Ascending aorta (tissue), 2 donors: ENCODE measurements at places on chromosomes 2 and 18.
A peak's percentile ranks its signal among the peaks of the same experiment; 100 is the strongest.

DNA sequence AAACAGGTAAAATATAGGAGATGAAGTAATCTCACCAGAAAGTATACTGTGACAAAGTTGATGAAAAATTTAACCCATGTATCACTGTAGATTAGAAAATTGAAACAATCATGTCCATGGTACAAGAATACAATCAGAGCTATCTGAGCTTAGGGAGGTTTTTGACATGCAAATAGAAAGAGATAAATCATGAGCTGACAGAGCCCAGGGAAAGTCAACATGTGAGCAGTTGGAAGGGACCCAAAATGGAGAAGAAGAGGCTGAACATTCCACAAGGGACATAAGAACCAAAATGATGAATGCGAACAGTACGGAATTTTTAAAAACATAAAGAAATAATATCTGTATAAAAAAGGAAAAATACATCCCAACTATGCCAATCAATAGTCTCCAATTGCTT lies 395.4 kb upstream of the CYRIA start:
- DNase-seq: no peak

- DNase-seq: no peak
Observed at GRCh38 chr2:197661626-197662025, 13.8 kb downstream of the RFTN2 start.

- no peak for DNase-seq
Observed at GRCh38 chr2:108370080-108370479, 7.7 kb upstream of the SULT1C4 start.

DNA sequence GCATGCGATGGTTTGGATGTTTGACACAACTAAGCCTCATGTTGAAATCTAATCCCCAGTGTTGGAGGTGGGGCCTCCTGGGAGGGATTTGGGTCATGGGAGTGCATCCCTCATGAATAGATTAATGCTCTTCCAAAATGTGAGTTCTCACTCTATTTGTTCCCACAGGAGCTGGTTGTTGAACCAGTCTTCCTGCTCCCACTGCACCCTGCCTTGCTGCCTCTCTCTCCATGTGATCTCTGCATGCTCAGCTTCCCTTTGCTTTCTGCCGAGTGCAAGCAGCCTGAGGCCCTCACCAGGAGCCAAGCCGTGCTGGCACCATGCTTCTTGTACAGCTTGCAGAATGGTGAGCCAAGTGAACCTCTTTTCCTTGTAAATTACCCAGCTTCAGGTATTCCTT lies 206.8 kb downstream of the VAPA start:
- no peak for DNase-seq

- no peak for DNase-seq
Observed at GRCh38 chr2:5190023-5190422, 502.2 kb upstream of the SOX11 start.

DNA sequence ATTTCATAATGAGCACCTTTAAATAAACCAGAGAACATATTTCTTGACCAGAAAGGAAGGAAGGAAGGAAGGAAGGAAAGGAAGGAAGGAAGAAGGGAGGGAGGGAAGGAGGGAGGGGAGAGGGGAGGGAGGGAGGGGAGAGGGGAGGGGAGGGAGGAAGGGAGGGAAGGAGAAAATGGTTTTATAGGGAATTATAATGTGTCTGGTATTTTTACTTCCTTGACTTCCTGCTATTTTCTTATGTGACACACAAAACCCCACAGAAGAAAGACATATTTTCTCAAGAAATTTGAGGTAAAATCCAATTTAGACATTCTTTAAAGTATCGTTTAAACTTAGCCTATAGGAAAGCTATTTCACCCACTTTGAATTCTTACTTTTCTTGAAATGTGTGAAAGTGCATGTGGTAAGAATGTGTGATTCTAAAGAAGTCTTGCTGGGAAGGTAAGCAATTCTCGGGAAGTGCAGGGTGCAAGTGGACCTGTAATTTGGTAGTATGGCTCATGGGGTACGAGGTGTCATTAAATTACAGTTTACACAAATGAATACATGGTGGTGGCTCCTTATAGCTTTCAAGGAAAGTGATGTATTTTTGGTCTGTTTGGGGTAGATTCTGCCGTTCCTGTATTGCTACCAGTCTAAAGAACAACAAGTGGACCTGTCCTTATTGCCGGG lies 18.0 kb downstream of the RNF125 start:
- DNase-seq: no peak

DNA sequence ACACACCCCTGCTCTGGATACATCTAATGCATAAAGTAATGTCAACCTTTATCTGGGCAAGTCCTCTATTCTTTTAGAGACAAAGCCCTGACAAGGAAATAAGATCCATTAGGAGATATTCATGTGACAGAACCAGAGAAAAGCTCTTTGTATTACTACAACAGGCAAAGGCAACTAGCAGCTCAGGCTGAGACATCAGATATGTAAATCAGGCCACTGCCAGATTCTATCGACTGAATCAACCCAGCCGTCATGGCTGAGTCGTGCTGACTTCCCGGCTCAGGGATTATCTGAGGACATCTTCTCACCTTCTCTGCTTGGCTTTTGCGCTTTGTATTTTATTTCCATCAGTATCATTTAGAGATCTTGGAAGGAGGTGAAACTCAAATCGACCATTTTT lies 294.5 kb downstream of the PLCL1 start:
- DNase-seq: no peak

DNA sequence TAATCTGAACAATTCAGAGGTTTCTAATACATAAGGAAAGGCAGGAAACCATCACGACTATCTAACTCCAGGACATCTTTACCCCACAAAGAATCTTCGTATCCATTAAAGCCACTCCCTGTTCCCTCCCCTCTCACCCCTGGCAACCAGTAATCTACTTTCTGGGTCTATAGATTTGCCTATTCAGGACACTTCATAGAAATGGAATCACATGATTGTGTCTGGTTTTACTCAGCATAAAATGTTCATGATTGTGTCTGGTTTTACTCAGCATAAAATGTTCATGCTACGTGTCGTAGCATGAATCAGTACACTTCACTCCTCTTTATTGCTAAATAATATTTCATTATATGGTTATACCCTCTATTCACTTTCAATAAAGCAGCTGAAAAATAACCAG lies 11.6 kb downstream of the FECH start:
- DNase-seq: no peak

- DNase-seq: no peak
Observed at GRCh38 chr2:233832869-233833311, 21.4 kb downstream of the HJURP start.

GRCh38 chr18:40624959-40625358 lies 1330.1 kb upstream of the PIK3C3 start:
- no peak for DNase-seq

GRCh38 chr2:105324732-105325131 lies 4.8 kb downstream of the TGFBRAP1 start:
- DNase-seq: no peak

- no peak for DNase-seq
Observed at GRCh38 chr2:86015006-86015405, 90.7 kb downstream of the POLR1A start.

DNA sequence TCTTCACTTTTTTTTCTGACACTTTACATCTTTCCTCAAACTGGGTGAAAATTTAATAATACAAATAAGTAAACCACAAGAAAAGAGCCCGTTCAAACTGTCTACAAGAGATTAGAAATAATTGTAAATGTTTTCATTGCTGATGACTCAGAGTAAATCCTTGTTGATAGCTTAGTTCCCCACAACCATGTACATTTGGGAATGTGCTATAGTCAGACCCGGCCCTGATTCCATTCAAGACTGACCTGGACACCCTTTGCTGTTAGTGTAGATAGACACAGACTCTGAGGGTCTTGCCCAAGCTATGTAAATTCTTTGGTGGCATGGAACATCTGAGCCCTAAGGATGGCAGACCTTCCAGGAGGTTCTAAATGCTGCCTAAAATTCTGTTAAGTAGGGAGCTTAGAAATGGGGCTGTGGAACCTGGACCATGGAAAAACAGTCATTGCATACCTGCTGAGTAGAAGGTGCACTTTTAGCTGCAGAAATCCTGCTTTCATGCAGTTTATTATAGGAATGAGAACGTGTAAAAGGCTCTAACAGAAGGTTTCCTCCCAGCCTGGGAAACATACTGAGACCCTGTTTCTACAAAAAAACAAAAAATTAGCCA lies 3.7 kb downstream of the MALT1 start:
- no peak for DNase-seq

- no peak for DNase-seq
Observed at GRCh38 chr2:69353360-69353759, 33.7 kb downstream of the GFPT1 start.

GRCh38 chr2:239258248-239258647 lies 142.6 kb downstream of the HDAC4 start:
- DNase-seq: no peak

DNA sequence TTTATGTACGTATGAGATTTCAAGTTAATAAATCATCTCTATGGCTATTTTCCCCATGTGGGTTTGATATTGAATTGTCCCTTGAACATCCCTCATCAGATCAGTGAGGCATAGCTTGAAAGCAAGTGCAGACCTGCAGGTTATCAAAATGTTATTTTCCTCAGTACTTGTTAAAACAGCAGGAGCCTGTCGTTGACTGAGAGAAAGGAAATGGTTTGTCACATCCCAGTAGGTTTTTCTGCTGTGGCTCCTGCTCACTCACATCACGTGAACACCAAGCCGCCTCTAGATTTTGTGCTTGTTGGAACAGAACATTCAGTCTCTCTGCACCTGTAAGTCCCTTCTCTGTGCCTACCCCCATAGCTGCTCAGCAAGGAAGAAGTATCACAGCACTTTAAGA lies 340.3 kb downstream of the CELF4 start:
- no peak for DNase-seq

GRCh38 chr18:22167471-22168241 lies 1.7 kb upstream of the GATA6 start:
- peak; percentile 66 for DNase-seq

- no peak for DNase-seq
Observed at GRCh38 chr2:237920673-237921072, 46.1 kb upstream of the UBE2F start.

GRCh38 chr18:27967913-27968824 lies 208.8 kb downstream of the CDH2 start:
- DNase-seq: no peak

DNA sequence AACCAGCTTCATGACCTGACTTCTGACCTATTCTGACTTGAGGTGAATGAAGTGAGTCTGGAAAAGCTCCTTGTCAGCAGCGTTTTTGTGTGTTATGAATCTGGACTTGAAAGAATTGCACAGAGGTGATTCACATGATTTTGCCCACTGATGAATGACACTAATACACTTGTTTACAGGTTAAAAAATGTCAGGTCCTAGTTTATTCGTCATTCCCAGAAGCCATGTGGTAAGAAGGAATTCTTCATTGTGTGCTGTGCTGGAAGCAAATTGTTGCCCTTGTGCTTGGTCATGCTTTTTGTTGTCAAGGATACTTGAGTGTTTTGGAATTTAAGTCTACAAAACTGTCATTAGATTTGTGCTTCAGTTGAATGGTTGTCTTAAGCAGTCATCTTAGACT lies 15.5 kb downstream of the SEC11C start:
- DNase-seq: no peak
